ENCODE measurements at places on chromosomes 3 and 15.

DNA sequence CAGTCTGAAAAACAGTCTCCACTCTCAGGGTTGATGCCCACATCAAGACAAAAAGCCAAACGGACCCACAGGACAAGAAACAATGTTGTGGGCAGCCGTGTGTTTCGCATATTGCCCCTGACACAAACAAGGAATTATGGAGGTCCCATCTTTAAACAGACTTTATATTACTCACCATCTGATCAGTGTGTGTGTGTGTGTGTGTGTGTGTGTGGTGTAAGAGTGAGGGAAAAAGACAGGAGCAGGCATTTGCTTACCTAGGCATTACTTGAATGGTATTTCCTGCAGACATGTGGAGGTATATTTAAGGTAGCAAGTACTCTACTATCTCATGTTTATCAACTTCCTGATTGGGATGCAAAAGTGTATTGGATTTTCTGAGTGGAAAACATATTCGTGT is 136.3 kb downstream of the TMCO5A start:
- DNase-seq, result no peak

DNA sequence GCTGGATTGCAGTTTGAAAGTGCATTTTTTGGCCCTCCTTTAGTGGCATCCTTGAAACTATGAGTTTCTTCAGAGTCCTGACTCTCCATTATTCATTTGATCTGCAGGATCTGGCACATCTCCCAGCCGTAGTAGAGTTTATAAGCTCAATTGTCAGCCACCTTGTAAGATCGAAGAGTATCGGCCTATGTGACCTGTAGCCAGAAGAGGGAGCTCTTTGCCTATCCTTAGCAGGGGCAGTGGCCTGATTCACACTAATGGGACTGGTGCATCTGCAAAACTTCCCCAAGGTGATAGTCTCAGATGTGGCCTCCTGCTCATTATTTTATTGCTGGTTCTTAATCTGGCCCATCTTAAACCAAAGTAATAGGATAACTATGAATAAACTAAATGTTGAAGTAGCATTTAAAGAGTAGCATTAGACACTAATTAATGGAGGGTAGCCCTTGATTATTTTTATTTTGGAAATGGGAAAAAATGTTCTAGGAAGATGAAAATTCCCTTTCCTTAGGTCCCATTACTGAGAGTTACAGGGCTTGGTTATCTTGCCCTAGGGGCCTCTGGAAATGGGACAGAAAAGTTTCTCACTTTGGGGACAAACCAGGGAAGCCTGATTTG is 21.2 kb downstream of the GCSAM start:
- DNase-seq, result peak; percentile 82

GRCh38 chr3:136836511-136837156 is 17.7 kb downstream of the SLC35G2 start:
- no peak for DNase-seq

DNA sequence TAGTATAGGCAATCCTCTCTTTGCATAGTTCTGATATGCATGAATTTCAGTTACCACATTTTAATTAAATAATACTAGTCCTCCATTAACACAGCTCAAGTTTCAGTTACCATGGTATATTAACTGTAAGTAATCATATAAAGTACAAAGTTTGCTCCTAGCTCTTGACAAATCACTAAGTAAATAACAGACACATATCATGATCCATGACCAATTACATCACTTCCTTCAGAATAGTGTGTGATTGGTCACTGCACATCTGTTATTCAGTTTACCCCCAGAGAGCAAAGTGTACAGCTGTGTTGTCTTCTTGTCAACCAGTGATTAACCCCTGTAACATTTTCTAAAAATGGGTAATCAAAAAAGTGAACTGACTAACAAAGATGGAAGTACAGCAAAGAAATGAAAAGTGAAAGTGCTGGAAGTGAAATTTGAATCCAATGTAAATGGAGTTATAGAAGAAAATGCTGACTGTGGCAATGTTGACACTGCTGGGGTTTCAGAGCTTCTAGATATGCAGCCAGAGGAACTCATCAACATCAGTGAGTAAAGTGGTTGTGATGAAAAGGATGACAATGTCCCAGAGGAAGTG is 30.2 kb upstream of the LEKR1 start:
- DNase-seq, result no peak

GRCh38 chr15:40986820-40987219 is 33.5 kb downstream of the CHAC1 start:
- DNase-seq, result no peak

GRCh38 chr15:39738998-39739397 is 43.6 kb downstream of the FSIP1 start:
- DNase-seq, result no peak

DNA sequence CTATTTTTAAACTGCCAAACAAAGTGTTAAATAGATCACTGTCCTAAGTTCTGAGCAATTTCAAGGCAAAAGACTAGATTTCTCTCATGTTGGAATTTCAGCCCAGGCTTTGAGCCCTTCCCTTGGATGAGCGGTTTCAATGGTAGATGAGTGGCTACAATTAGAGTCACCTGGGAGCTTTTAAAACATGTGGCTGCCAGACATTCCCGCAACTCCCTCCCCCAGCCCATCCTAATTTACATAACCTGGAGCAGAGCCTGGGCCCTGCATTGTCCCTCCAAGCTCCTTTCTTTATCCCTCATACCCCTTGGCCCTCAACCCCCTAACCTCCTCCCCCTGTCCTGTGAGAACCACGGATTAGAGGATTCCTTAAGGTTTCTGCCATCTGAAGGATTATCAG is 357.5 kb upstream of the UMPS start:
- DNase-seq, result no peak

GRCh38 chr3:116093374-116093773 is 351.9 kb downstream of the LSAMP start:
- no peak for DNase-seq

DNA sequence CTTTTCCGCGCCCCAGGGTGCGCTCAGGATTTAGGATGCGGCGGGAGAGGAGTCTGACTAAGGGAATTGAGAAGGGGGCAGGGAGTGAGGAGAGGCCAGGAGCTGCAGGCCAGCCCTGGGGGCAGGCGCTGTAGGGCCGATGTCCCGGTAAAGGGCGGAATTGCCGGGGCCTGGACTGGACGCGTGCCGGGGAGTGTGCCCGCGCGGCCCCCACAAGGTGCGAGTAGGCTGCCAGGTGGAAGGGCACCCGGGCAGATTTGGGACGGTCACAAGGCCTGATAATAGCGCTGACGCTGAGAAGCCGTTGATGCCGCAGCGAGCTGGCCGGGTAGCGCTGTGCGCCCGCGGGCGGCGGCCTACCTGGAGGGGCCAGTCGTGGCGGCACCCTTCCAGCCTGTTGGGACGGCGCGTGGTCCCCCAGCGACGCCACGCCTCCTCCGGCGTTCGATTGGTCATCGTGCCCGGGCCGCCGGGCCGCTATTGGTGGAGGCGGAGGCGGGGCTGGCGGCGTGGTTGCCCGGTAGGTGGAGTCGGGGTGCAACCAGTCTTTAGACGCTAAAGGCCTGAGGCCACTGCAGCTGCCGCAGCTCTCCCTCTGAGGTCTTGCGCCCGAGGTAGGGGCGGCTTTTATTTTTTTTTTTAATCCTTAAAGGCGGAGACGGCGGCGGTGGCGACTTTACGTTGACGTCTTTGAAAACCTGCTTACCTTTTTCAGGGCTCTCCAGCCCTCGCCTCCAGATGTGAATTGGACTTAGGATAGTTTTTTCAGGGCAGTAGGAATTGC is 903 bp downstream of the SLC25A38 start:
- no peak for DNase-seq

GRCh38 chr3:138232705-138233364 is 45.7 kb downstream of the ARMC8 start:
- no peak for DNase-seq

- no peak for DNase-seq
Measured at GRCh38 chr3:135143474-135143873, 348.4 kb downstream of the EPHB1 start.

DNA sequence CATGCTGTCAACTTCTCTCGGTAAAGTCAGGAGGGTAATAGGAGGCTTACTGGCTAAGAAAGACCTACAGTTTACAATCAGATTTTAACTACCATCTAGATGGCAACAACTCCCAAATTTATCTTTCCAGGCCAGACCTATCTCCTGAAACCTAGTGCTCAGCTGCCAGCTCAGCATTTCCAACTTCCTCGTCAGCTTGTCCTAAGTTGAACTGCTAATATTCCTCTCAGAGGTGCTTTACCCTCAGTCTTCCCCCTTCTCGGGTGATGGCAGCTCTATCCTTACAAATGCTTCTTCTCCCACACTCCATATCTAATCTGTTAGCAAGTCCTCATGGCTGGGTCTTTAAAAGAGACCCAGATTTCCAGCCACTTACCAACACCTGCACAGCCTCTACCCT is 36.9 kb upstream of the UBE2E2 start:
- no peak for DNase-seq

GRCh38 chr15:92205255-92205739 is 188.4 kb upstream of the ST8SIA2 start:
- DNase-seq, result no peak

DNA sequence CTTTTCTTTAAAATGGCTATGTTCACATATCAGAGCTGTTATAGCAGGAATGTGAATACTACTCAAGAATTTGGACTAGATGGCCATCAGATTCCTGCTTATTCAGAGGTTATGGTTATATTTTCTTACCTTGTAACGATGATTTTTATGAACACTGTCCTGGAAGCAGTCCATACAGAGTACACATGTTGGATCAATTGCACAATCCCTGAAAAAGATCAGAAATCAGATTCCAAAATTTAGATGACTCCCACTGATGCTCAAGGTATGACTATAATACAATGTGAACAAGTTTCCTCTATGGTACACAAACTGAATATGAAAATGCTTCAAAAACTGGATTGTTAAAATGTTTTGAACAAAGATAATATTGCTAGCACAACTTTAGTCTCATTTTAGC is 23.3 kb downstream of the UBR1 start:
- no peak for DNase-seq

- no peak for DNase-seq
Measured at GRCh38 chr3:149579838-149580542, 77.8 kb downstream of the WWTR1 start.

DNA sequence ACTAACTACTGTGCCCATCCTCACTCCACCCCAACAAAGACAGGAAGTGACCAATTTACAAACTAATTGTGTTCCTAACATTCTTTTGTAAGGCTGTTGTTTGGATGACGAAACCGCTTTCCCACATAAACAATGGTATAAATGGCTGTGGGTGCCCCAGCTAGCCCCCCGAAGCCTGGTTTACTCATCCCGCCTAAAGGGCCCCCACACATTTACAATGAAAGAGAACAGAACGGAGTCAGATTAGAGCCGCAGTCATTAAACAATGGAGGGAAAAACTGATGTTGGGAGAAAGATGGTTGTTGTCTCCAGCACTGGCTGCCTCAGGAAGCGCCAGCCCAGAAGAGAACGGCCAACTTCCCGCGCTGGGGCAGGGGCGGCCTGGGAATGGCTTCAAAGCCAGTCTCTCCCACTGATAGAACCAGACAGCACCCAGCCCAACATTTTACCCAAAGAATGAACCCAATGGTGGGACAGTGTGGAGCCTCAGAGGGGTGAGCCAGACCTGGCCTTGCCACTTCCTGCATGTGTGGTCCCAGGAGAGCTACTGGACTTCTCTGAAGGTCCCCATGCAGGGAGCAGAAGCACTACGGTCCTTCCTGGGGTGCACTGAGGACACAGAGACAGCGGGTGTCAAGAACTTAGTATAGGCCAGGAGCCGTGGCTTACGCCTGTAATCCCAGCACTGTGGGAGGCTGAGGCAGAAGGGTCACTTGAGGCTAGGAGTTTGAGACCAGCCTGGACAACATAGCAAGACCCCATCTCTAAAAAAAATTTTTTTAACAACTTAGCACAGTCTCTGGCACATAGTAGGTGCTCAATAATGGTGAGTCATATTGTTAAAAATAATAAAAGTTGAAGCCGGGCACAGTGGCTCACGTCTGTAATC is 75.8 kb upstream of the GATA2 start:
- no peak for DNase-seq
